ENCODE measurements at places on chromosomes 3 and 15.

- no peak for DNase-seq
These were observed 31.9 kb downstream of the SMAD6 start for GRCh38 chr15:66733976-66734375.

DNA sequence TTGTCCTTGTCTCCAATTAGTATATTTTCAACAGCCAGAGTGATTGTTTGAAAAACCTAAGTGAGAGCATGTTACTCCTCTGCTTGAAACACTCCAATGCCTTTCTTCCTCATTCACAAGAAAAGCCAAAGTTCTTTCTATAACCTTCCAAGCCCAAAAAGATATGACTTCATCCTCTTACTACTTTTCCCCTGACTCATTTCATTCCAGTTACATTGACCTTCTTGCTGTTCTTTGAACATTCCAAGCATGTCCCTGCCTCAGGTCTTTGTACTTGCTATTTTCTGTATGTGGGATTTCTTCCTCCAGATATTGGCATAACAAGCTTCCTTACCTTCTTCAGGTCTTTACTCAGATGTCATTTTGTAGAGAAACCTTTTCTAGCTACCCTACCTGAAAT is 28.3 kb downstream of the EHHADH start:
- no peak for DNase-seq

DNA sequence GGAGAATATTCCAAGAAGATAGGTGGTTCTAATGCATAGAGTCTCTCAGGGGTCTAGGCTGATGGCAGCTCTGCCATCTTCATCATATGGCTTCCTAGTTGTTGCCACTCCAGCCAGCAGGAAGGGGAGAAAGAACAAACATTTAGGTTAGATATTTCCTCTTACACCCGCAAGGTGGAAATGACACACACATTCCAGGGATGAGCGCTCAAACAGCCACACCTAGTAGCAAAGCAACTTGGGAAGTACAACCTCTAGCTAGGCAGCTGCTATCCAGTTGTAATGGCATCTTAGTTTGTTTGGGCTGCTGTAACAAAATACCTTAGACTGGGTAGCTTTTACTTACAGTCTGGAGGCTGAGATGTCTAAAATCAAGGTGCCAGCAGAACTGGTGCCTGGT is 51.9 kb upstream of the ADAMTSL3 start:
- DNase-seq, result no peak

- no peak for DNase-seq
These were observed 794.8 kb downstream of the MCTP2 start for GRCh38 chr15:95025924-95026728.

DNA sequence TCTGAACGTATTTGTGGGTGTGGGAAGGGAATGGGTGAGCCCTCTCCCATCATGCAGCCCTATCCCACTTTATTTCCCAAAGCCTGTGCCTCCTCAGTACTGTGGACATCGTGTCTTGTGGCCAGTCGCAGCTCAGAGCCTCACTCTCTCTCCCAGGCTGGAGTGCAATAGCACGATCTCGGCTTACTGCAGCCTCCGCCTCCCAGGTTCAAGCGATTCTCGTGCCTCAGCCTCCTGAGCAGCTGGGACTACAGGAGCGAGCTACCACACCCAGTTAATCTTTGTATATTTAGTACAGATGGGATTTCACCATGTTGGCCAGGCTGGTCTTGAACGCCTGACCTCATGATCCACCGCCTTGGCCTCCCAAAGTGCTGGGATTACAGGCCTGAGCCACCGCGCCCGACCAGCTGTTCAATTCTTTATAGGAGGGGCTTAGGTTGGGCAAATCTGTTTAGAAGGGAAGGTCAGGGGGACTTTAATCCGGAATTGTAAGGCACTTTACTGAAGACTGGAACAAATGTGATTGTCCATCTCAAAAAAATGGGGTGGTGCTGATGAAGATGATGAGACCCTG is 42.7 kb upstream of the BDH1 start:
- DNase-seq, result no peak

DNA sequence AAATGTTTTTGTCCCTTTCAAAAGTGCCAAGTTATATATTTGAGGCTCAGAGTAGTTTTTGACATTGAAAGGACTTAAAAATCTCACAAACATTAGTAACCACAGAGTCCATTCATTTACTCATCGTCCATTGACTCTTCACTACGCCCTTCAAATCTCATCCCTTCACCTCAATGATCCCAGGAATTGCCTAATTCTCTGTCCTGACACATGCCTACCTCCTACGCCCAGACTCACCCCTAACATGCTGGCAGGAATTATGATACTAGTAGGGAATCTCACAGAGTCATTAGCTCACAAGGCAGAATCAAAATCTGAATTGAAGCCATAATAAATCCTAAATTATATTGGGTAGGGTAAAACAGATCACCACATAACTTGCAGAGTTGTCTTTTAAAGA is 410.1 kb downstream of the RAP2B start:
- no peak for DNase-seq

GRCh38 chr3:171758109-171758508 is 52.2 kb downstream of the PLD1 start:
- no peak for DNase-seq

GRCh38 chr15:78358102-78358870 is 18.1 kb downstream of the CRABP1 start:
- DNase-seq, result no peak
